ENCODE measurements at places on chromosomes 7 and 10. TPM values are rescaled to one million over a fixed set of nuclear protein-coding genes. Genes with fewer than 3 reads are reported as not detected.

TAS2R41 gene
- not detected for polyA plus RNA-seq

SLC16A9 gene
- 0.12 TPM for polyA plus RNA-seq

HYAL4 gene
- polyA plus RNA-seq, result not detected

NPSR1 gene
- not detected for polyA plus RNA-seq

SDK1 gene
- 2.1 TPM for polyA plus RNA-seq

ITIH5 gene
- 4.2 TPM for polyA plus RNA-seq

PLAU gene
- polyA plus RNA-seq, result 10.4 TPM

IFIT3 gene
- polyA plus RNA-seq, result 7.9 TPM
